ENCODE measurements at places on chromosomes 11 and 22.

- DNase-seq: no peak
Measured at GRCh38 chr11:33940538-33940815, 48.6 kb upstream of the LMO2 start.

DNA sequence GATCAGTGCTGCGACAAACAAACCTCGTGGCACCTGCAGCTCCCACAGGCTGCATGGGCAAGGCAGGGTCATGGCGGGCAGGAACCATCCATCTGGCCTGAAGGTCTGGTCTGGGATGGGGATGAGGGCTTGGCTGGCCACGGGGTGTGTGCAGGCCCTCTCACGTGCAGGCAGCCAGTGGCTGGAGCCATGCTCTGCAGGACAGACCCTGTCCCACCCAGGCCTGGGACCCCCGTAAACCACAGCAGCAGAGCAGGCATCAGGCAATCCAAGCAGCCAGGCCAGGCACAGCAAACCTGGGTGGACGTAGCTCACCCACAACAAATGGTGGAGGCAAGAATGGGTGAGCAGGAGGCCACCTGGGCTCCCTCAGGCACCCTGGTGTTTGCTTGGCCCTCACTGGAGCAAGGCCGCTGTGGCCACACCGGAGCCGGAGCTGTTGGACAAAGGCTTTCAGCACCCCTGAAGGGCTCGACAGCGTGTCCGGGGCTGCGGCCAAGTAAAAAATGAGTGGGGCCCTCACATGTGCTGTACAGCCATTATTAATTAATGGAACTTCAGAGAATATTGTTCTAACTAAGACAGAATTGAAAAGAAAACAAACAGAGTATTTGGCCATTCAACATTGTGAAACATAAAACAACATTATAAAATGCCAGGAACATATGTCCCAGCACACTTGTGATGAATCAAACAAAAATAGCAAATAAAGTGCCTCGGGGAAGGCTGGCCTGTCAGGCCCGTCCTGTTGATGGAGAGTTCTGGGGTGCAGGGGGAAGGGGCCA, 24.0 kb upstream of the GNB1L start:
- no peak for DNase-seq

DNA sequence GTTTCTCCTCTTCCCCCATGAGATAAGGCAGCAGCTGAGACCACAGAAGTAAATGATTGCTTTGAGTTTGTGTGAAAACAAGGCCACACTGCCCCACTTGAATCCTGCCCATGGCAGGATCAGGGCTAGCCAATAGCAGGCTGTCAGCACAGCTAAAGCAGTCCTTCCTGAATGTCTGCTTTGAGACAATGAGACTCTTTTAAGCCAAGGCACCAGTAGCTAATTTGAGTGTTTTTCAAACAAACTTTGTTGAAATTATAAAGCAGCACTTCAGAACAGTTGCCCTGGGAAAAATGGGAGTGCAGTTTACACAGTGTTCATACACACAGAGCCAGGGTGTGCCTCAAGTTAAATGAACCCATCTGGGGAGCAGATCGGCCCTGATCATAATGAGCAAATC, 103.5 kb upstream of the OR5AK2 start:
- no peak for DNase-seq

GRCh38 chr11:112392904-112393303, 132.2 kb upstream of the PLET1 start:
- no peak for DNase-seq

- no peak for DNase-seq
Measured at GRCh38 chr11:66744485-66745355, 15.7 kb upstream of the SPTBN2 start.

DNA sequence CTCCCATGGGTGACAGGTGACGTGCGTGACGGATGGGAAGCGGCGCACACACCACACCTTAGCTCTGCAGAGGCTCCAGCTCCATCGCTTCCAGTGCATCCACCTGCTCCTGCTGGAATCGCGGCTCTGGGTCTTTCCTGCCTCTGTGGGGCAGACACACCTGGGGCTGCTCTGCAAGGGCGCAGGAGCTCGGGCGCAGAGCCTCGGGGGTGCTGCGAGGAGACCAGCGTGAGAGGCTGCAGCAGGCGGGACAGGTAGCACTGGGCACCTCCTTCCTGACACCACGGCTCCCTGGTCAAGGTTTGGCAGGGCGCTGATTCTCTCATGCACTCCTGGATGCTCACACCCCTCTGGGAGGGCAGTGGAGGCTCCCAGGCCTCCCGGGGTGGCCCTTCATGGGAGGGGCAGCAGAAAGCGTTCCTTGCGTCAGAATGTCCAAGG, 1494.3 kb downstream of the BRD1 start:
- DNase-seq: no peak

DNA sequence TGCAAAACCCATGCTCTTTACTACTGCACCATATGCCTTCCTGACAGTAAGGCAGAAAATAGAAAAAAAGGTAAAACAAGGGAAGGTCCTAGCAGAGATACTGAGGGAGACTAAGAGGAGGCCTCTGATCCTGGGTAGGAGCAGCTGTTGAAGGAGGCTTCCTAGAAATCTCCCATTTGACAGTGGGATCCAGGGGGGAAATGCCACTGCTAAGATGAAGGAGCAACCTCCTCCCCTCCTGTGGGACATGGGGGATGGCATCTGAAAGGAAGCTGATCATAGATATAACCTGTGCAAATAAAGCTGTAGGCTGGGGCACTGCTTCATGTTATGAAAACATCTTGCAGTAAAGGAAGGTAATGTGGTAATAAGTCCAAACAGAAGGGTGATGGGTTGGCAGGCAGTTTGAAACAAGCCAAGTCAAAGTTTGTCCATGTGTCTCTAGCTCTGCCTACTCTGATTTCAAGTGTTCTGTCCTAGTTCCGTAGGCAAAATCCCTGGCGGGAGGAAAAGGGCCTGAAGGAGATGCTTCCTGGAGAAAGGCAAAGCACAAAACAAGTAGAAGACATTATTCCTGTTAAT, 86.7 kb upstream of the EED start:
- DNase-seq: no peak

GRCh38 chr11:113505541-113506375, 30.6 kb upstream of the DRD2 start:
- no peak for DNase-seq

DNA sequence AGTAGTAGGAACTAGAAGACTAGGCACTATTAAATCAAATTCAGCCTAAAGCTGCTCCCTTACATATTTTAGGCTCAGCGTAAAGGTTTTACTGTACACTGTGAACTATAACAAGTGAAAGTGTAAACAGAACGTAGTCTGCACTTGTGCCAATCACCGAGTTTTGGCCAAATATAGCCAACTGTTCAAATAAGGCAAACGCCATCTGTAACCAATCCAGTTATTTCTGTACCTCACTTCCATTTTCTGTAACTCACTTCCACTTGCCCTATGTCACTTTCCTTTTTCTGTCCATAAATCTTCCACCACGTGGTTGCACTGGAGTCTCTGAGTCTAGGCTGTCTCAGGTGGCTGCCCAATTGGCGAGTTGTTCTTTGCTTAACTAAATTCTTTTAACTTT, 2132.2 kb downstream of the LRRC4C start:
- DNase-seq: no peak

GRCh38 chr11:9771071-9771511, 107.2 kb downstream of the SWAP70 start:
- DNase-seq: no peak

- DNase-seq: no peak
Measured at GRCh38 chr11:28137832-28138231, 29.6 kb downstream of the METTL15 start.

DNA sequence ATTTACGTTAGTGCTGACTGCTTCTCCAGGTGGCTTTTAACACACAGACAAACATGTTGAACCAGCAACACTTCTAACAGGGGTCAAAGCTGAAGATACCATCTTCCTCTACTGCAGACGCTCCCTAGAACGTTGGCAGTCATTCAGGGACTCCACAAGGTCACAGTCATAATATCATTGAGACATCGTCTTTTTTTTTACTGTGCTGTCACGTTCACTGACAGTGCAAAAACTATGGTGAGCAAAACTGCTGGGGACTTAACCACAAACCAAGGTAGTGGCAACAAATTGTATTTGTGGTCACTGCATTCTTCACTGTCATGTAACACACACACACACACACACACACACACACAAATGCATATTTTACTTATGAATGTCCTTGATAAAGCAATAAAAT, 244.9 kb downstream of the CASP12 start:
- no peak for DNase-seq

GRCh38 chr11:90242894-90243416, 20.1 kb upstream of the CHORDC1 start:
- no peak for DNase-seq

- DNase-seq: no peak
Measured at GRCh38 chr22:17990942-17991341, 33.4 kb downstream of the MICAL3 start.

DNA sequence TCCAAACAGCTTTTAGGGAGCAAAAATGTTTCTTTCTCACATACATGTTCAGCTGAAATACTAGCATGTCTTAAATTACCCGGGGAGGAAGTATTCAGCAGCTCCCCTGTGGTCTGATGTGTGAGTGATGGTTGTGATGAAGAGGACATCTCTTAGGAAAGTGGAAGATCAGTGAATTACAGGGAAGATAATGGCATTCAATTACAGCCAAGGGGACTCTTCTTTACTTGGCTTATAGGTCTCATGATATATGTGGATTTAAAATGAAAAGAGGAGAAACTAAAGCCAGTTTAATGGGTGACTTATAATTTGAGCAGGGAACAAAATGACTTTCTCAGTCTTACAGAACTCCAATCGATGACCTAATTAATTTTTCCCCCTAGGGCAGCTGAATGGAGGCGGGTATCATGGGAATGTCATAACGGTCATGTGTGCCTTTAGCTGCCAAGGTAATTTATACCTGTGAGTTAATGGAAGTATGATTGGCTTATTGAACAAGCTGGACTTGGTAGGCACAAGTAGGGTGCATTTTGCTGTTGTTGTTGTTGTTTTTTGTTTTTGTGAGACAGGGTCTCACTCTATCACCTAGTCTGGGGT, 198.8 kb downstream of the HIPK3 start:
- no peak for DNase-seq

- no peak for DNase-seq
Measured at GRCh38 chr11:32713496-32713895, 81.0 kb downstream of the CCDC73 start.

DNA sequence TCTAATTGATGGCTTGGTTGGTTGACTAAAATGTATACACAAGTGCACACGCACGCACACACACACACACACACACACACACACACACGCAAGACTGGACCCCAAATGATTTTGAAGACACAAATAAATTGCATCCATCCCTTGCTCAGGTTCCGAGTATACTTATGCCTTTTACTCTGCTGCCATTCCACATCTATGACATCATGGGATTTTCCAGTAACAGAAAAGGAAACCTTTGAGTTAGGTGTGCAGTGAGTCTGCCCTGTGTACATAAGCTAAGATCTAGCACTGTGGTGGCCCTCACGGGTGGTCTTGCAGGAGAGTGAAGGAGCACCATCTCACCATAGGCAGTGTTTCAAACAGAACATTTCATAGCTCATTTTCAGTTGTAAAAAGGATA, 20.5 kb upstream of the LARGE1 start:
- no peak for DNase-seq

DNA sequence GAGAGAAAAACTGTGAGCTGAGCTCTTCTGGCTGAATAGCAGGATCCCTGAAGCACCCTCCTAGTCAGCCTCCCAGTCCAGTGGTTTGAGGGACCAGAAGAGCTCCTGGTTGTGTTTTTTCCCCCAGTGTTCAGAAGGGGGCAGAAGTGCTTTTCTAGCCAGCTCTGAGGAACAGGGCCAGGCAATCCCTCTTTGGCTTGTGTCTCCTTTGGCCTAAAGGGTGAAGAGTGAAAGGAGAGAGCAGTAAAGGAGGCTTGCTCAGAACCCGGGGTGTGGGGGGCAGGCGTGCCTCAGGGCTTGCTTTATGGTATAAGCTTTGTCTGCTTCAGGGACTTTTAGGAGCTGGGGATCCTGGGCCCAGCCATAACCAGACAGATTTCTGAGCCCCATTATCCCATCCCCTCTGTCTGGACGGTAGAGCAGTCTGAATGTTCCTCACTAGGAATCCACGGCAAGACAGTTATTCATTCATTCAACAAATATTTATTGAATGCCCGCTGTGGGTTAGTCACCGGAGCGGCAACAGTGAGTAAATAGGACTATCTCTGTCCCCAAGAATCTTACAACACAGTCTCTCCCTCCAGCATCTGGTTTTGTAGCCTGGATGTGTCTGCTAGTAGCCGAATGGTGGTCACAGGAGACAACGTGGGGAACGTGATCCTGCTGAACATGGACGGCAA, 14.5 kb downstream of the ACP2 start:
- DNase-seq: peak; percentile 86

GRCh38 chr11:9941991-9942390, 278.1 kb downstream of the SWAP70 start:
- DNase-seq: no peak

DNA sequence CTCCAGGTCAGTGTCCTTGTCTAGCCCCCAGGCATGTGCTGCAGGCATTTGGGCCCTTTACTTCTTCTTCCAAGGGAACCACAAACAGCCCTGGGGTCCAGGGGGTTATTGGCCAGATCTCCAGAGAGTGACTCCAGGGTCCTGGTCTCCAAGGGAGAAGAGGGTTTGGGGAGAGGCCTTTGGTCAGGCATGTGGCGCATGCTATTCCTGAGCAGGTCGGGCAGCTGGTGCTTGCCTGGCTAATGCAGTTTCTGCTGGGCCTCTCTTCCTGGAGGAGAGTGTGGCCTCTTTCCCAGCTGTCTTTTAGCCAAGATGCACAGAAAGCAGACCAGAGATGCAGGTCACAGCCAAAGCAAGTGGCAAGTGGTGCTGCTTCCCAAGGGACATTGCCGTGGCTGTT, 3.8 kb upstream of the RFPL2 start:
- no peak for DNase-seq

- DNase-seq: no peak
Measured at GRCh38 chr11:2795491-2795991, 90.0 kb downstream of the CDKN1C start.

- no peak for DNase-seq
Measured at GRCh38 chr11:125315079-125315740, 150.7 kb downstream of the PKNOX2 start.

DNA sequence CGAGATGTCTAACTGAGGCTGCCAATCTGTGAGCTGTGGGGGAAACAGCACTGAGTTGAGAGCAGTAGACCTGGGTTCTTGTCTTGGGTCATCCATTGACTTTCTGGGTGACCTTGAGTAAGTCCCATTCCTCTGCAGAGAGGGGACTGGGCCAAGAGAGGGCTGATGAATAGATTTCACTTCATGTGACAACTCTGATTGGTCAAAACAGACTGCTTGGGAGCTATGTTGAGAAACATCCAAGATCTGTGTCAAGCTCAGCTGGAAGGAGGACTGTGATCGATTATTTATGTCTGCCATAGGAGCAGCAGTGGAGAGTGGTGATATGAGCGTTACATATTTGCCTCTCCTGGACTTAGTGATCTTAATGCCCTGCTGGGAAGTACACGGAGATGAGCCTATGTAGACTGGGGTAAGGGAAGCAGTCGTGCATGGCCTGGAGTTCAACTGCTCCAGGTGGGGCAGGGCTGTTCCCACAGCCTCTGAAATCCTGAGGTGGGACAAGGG, 47.7 kb downstream of the OTOG start:
- no peak for DNase-seq

GRCh38 chr11:126355926-126356897, 726 bp downstream of the ST3GAL4 start:
- DNase-seq: no peak

GRCh38 chr11:134464196-134464595, 52.2 kb upstream of the B3GAT1 start:
- DNase-seq: no peak
